WTC11 (cell line): ENCODE measurements at places on chromosomes 13 and 19.
A peak's percentile ranks its signal among the peaks of the same experiment; 100 is the strongest.

GRCh38 chr13:66565279-66565678, 664.9 kb downstream of the PCDH9 start:
- DNase-seq, result no peak

DNA sequence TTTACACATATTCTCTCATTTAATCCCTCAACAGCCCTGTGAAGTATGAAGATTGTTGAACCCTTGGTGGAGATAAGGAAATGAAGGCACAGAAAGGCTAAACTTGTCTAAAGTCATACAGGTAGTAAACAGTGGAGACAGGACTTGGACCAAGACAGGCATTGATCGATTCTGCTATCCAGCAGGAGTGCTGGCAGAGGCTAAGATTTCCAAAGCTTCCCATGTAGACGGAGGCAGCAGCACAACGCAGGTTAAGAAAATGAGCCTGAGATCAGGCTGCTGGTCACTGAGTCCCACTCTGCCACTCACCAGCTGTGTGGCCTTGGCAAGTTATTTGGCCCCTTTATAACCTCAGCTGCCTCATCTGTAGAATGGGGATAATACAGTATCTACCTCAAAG, 85.4 kb upstream of the SLC15A1 start:
- DNase-seq, result no peak

DNA sequence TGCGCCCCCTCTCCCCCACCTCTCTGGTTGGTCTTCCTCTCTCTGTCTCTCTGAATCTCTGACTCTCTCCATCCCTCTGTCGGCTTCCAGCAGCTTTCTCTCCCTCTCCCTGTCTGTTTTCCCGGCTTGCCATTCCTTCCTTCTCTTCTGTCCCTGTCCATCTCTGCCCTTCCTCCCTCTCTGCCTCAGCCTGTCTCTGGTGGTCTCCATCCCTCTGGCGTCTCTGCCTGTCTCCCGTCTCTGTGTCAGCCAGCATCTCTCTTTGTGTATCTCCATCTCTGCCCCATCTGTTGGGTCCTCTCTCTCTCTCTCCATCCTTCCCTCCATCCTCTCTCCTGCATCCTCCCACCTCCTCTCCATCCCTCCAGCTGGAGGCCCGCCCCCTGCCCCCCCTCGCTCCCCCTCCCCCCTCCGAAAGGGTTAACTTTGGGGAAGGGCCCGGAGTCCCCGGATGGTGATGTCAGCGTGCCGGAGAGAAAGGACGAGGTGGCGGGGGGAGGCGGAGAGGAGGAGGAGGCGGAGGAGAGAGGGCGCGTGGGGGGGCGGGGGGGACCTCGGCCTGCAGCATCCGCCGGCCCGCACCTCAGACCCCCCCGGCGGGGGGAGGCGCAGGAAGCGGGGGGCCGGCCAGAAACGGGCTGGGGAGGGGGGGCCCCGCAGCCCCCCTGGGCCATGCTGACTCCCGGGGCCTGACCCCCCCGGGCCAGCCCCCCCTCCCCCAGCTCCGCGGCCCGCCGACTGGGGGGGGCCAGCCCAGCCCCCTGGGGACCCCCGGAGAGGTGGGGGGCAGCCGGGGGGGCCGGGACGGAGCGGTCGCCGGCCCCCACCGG, at the start of gene BRSK1:
TSS of gene BRSK1 (plus strand) at position 450 of the 830 bp plus-strand sequence. CDS start 446 bp downstream, outside the sequence.
- peak; percentile 84 for DNase-seq

DNA sequence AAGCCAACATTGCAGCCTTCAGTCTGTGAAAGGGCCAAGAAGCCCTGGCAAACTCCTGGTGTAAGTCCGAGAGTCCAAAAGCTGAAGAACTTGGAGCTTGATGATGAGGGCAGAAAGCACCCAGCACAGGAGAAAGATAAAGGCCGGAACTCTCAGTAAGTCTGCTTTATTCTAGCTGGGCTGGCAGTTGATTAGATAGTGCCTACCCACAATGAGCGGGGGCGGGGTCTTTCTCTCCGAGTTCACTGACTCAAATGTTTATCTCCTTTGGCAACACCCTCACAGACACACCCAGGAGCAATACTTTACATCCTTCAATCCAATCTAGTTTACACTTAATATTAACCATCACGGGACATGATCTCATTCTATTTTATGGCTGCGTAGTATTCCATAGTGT, 1317.1 kb downstream of the SLITRK1 start:
- peak; percentile 12 for DNase-seq

- DNase-seq, result no peak
Observed at GRCh38 chr13:106351251-106351650, 184.2 kb downstream of the EFNB2 start.

GRCh38 chr19:589693-590395, at the start of gene HCN2:
Gene HCN2 (plus strand): TSS chr19:589881. CDS start chr19:589946, 65 bp downstream.
- DNase-seq, result no peak

- DNase-seq, result no peak
Observed at GRCh38 chr19:10088949-10089554, 2.9 kb downstream of the SHFL start.

DNA sequence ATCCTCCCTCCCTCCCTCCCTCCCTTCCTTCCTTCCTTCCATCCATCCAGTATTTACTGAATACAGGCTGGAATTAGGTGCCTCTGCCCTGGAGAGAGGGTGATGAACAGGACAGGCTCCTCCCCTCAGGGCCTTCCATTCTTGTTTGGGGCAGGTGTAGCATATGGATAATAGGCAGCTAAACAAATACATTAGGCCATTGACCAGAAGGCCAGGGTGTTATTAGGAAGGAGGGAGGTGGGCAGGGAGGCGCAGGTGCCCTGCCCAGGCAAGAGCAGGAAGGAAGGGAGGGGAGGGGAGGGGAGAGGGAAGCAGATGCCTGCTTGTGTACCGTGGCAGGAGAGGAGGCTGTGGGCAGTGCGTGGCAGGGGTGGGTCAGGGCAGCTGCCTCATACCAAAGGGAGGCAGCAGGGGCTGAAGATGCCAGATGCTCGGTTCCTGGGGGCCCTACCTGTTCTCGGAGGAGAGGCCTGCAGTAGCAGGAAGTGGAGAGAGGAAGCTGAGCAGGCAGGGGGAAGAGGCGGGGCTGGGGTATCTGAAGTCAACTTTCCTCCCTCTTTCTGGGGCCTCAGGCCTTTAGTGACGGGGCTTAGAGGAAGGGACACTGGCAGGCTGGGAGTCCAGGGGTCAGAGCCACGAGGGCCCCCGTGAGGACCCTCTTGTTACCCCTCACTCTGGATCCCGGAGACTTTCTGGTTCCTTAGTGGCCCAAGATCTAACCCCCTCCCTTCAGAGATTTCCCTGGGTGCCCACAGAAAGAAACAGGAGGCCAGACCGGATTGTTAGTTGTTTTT, at the start of gene RINL:
TSS of gene RINL (minus strand) at position 495 of the 794 bp plus-strand sequence. CDS start 1,533 bp downstream, outside the sequence.
- no peak for DNase-seq

DNA sequence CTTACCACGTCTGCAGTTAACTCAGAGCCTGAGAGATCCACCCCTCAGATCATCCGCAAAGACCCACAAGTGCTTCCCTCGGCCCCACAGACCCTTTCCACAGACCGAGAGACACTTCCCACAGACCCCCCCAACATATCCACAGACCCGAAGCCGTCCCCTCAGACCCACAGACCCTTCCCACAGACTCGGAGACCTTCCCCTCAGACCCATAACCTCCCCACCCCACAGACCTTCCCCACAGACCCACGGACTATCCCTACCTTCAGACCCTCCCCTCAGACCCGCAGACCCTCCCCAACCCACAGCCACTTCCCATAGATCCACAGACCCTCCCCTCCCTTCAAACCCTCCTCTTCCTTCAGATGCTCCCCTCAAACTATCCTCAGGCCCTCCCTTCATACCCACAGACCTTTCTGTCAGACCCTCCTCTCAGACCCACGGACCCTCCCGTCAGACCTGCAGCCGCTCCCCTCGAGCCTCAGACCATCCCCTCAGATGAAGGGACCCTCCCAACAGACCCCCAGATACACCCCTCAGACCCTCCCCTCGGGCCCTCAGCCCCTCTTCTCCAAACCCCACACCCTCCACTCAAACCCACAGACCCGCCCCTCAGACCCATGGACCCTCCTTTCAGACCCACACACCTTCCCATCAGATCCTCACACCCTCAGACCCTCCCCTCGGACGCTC, 20.1 kb upstream of the TFDP1 start:
- no peak for DNase-seq

- no peak for DNase-seq
Observed at GRCh38 chr19:38649305-38650171, 2.1 kb downstream of the ACTN4 start.

- no peak for DNase-seq
Observed at GRCh38 chr13:47433461-47434005, 536.7 kb upstream of the HTR2A start.

DNA sequence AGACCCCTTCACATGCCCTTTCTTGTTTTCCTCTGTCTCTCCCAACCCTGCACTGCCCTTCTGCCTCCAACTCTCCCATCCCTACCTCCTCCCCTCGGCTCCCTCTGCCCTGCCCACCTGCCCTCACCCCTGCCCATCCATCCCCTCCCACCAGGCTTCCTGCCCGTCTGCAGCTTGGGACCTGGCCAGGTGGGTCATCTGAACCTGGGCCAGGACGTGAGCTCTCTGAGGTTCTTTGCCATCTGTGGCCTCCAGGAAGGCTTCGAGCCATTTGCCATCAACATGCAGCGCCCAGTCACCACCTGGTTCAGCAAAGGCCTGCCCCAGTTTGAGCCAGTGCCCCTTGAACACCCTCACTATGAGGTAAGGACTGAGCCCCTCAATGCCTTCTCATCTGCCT, 35.7 kb downstream of the RYR1 start:
- DNase-seq, result no peak

DNA sequence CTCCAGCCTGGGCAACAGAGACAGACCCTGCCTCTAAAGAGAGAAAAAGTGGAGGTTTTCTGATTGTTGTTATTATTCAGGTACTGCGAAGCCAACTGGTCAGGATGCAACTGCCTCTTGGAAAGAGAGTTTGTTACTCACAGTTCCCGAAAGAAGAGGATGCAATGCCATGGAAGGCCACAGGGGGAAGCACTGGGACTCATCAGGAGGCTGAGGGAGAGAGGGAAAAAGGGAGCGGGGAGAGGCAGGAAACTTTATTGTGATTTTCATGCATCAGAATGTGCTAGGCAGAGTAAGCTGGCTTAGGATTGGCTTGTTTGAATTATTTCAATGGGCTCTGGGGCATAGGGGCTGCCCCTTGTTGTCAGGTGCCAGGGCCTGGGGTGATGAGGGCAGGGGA, 27.6 kb downstream of the MYO9B start:
- DNase-seq, result peak; percentile 70

- DNase-seq, result no peak
Observed at GRCh38 chr13:41691274-41691673, 233.9 kb downstream of the RGCC start.

DNA sequence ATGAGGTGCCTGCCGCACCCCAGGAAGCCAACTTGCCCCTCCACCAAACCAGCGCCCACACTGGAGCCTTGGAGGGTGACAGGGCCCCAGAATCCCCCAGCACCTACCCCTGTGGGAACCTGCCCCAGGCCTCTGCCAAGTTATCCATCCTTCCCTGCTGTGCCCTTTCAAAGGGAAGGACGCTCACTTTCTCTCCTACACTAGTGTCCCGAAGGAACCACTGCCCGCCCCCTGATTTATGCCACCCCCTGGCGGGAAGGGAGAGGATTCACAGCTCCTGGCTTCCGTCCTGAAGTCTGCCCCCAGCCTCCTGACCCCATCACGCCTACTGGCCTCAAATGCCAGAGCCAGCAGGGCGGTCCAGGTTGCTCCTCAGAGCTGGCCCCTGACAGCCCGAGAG, 1.4 kb downstream of the EVI5L start:
- DNase-seq, result peak; percentile 65
